Mesenchymal stem cell (in vitro differentiated cells and primary cell): ENCODE measurements at places on chromosomes 11 and 22.
A peak's percentile ranks its signal among the peaks of the same experiment; 100 is the strongest.

GRCh38 chr22:36884349-36885158, 23.7 kb downstream of the NCF4 start:
- no peak overlapping the region for H3K27ac ChIP-seq
- H3K27me3 ChIP-seq, result peaks cover 23% of the 10 kb centered on the region

- DNase-seq, result peak; percentile 13
- H3K4me3 ChIP-seq, result no peak overlapping the region
- H3K27ac ChIP-seq, result no peak overlapping the region
- H3K27me3 ChIP-seq, result peaks cover 10% of the 10 kb centered on the region
Measured at GRCh38 chr11:92211576-92212167, 12.9 kb upstream of the FAT3 start.

DNA sequence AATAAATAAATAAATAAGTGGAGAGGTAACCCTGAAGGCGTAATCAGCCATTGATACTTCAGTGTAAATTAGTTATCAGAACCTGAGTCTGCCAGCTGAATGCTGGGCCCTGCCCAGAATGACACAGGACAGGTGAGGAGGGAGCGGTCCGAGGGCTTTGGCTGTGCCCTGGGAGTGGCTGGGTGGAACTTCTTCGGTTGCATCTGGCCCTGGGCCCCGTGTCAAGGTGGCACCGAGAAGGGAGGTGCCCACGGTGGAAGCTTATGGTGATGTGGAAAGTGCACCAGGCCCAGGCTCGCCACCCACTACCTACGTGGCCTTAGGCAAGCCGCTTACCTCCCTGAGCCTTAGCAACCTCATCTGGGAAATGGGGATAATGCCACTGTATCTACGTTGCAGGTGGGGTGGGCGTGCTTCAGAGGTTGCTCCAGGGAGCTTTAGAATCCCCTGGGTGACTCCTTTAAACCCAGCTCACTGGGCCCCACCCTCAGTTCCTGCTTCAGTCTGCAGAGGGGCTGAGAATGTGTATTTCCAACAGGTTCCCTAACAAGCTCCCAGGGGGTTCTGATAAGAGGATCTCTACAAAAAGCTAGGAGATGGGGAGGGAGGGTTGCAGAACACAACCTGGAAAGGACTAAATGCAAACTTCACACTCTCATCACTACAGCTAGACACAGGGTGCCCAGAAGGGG, 38.8 kb downstream of the TXN2 start:
- H3K4me3 ChIP-seq, result no peak overlapping the region
- no peaks in the 10 kb centered on the region for H3K36me3 ChIP-seq
- H3K4me1 ChIP-seq, result peaks cover 23% of the 10 kb centered on the region
- no peaks in the 10 kb centered on the region for H3K27me3 ChIP-seq
- no peak for DNase-seq

GRCh38 chr11:115455613-115456012, 48.6 kb downstream of the CADM1 start:
- peaks cover 3% of the 10 kb centered on the region for H3K36me3 ChIP-seq
- DNase-seq, result no peak
- H3K27me3 ChIP-seq, result no peaks in the 10 kb centered on the region
- H3K4me1 ChIP-seq, result peaks cover 2% of the 10 kb centered on the region
- no peak overlapping the region for H3K27ac ChIP-seq
- no peak overlapping the region for H3K4me3 ChIP-seq

GRCh38 chr11:83087035-83087434, 15.3 kb upstream of the RAB30 start:
- no peak overlapping the region for H3K4me3 ChIP-seq
- H3K4me1 ChIP-seq, result no peaks in the 10 kb centered on the region
- DNase-seq, result no peak
- no peaks in the 10 kb centered on the region for H3K27me3 ChIP-seq
- H3K27ac ChIP-seq, result no peak overlapping the region
- peaks cover 5% of the 10 kb centered on the region for H3K36me3 ChIP-seq

DNA sequence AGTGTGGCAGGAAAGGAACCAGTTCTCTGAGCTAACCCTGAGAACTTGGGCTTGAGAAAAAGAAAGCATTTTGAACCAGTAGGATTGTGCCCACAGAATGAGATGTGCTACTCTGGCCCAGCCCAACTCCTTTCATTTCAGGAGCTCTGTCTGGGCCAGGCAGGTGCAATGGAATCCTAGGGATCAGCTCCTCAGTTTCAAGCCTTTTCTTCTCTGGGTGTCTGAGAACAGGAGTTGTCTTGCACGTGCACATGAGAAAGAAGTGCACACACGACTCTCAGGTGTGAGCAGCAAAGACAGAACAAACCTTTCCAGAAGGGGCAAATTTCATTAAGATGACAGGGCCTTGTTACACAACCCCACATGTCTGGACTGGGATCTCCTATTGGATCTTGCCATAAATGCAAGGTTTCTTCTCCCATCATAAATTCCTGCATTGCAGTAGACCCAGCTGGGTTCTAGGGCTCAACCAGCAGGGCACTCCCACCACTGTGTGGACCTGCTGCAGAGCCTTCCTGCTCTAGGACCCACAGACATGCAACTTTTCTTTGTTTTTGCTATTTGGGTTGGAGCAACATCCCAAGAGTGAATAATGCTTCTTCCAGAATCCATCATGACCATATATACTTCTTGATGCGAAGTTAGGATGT, 24.5 kb upstream of the GGTLC2 start:
- H3K4me3 ChIP-seq, result no peak overlapping the region
- DNase-seq, result no peak
- no peaks in the 10 kb centered on the region for H3K36me3 ChIP-seq
- H3K27me3 ChIP-seq, result peaks cover 6% of the 10 kb centered on the region
